ENCODE measurements at places on chromosomes 5 and 9. TPM values are rescaled to one million over a fixed set of nuclear protein-coding genes. Genes with fewer than 3 reads are reported as not detected.

GRCh38 chr5:140111011-140111858, 2.7 kb upstream of the PURA start:
- peaks cover 36% of the 10 kb centered on the region for H3K4me1 ChIP-seq
- DNase-seq = no peak
- no peak overlapping the region for H3K4me3 ChIP-seq
- no peaks in the 10 kb centered on the region for H3K36me3 ChIP-seq

The IFNA14 gene
- not detected for total RNA-seq

The ADGRD2 gene
- not detected for total RNA-seq

The PCDHB14 gene
- 10.2 TPM for total RNA-seq

DNA sequence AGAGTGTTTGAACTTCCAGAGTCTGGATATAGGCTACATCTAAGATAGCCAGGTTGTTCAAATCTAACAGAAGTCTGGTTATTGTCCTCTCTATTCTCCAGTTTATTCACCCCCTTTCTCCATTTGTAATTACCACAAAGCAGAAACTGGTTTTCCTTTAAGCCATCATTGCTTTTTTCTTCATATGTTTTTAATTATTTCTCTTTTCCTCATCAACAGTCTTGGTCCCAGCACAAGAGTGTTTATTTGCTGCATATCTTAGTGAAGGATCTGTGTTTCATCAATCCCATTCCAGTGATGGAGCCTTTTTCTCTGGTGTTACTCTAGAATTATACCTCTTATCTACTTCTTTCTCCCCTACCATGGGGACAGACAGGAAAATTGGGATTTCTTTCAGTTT, 142.2 kb downstream of the CAMK4 start:
- H3K27me3 ChIP-seq = no peaks in the 10 kb centered on the region
- H3K4me3 ChIP-seq = no peak overlapping the region
- no peak for DNase-seq
- no peaks in the 10 kb centered on the region for H3K36me3 ChIP-seq
- no peaks in the 10 kb centered on the region for H3K4me1 ChIP-seq

The RABGAP1 gene
- 84.7 TPM for total RNA-seq

The ADAMTS12 gene
- 8.0 TPM for total RNA-seq

The TRAF1 gene
- 52.5 TPM for total RNA-seq

DNA sequence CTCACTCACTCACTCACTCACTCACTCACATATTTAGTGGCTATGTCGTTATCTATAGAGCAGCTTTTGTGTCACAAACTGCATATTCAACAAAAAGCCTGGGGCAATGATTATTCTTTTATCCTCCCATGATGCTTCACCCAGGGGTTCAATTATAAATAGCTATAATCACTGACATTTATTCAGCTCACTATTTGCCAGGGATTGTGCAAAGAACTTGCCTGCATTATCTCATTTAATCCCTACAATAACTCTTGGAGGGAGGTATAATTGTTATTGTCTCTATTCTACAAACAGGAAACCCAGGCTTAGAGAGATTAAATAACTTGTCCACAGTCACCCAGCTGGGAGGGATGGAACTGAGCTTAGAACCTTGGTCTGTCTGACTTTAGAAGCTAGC, 298.0 kb upstream of the MSX2 start:
- DNase-seq = no peak
- no peaks in the 10 kb centered on the region for H3K4me1 ChIP-seq
- H3K4me3 ChIP-seq = no peak overlapping the region
- H3K36me3 ChIP-seq = no peaks in the 10 kb centered on the region

GRCh38 chr5:17042041-17042440, 106.0 kb upstream of the MYO10 start:
- no peaks in the 10 kb centered on the region for H3K27me3 ChIP-seq
- H3K4me1 ChIP-seq = no peaks in the 10 kb centered on the region
- H3K36me3 ChIP-seq = no peaks in the 10 kb centered on the region
- no peak overlapping the region for H3K27ac ChIP-seq
- DNase-seq = no peak
